PC-9 (cell line): ENCODE measurements at places on chromosomes 4 and X. TPM values are rescaled to one million over a fixed set of nuclear protein-coding genes. Genes with fewer than 3 reads are reported as not detected.

GRCh38 chr4:8558080-8558960, 21.9 kb upstream of the GPR78 start:
- H3K4me1 ChIP-seq, result peaks cover 68% of the 10 kb centered on the region
- H3K27ac ChIP-seq, result peak overlapping the region; percentile 95
- H3K36me3 ChIP-seq, result no peaks in the 10 kb centered on the region
- peak overlapping the region; percentile 69 for H3K4me3 ChIP-seq

- no peak overlapping the region for H3K27ac ChIP-seq
- no peaks in the 10 kb centered on the region for H3K27me3 ChIP-seq
- H3K4me3 ChIP-seq, result peak overlapping the region; percentile 88; the same call in 1 of the 2 replicates
Measured at GRCh38 chr4:108619372-108620100, 840 bp upstream of the RPL34 start.

GRCh38 chr4:123804196-123804721, 407.7 kb downstream of the SPRY1 start:
- no peaks in the 10 kb centered on the region for H3K36me3 ChIP-seq
- H3K4me1 ChIP-seq, result no peaks in the 10 kb centered on the region
- no peaks in the 10 kb centered on the region for H3K27me3 ChIP-seq
- no peak overlapping the region for H3K27ac ChIP-seq
- no peak overlapping the region for H3K4me3 ChIP-seq

The MAGEE1 gene
- 4.2 and 4.6 TPM in 2 replicates for total RNA-seq

- H3K36me3 ChIP-seq, result no peaks in the 10 kb centered on the region
- H3K4me1 ChIP-seq, result no peaks in the 10 kb centered on the region
- DNase-seq, result no peak
- H3K4me3 ChIP-seq, result no peak overlapping the region
- no peak overlapping the region for H3K27ac ChIP-seq
Measured at GRCh38 chr4:36489798-36490197, 208.4 kb downstream of the DTHD1 start.

The TRIM61 gene
- 0.61 and 0.70 TPM in 2 replicates for total RNA-seq

DNA sequence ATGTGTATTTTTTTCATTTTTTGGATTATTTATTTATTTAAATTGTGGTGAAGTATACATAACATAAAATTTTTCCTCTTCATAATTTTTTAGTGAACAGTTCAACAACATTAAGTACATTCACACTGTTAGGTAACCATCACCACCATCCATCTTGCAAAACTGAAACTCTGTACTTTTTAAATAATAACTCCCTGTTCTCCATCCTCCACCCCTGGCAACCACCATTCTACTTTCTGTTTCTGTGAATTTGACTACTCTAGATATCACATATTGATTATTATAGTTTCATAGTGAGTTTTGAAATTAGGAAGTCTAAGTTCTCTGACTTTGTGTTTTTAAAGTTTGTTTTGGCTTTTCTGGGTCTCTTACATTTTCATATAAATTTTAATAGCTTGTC, 89.3 kb upstream of the STX18 start:
- H3K27ac ChIP-seq, result no peak overlapping the region
- no peaks in the 10 kb centered on the region for H3K4me1 ChIP-seq
- H3K36me3 ChIP-seq, result no peaks in the 10 kb centered on the region
- H3K4me3 ChIP-seq, result no peak overlapping the region
- no peak for DNase-seq

DNA sequence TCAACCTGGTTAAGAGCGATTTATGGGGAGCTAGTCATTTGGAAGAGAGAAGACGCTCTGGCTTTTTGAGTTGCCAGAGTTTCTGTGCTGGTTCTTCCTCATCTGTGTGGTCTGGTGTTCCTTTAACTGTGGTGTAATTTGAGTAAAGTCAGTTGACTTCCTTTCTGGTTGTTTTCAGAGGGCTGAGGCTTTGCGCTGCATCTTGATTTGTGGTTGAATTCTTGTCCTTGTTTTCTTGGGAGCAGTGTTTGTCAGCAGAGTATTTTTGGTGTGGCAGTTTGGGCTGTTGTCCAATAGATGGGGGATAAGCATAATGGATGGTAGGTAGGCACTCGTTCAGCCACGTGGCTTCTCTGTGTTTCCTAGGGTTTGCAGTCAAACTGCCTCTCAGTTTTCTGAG, 2143.2 kb upstream of the TENM3 start:
- no peaks in the 10 kb centered on the region for H3K36me3 ChIP-seq
- no peak overlapping the region for H3K4me3 ChIP-seq
- no peak overlapping the region for H3K27ac ChIP-seq
- no peaks in the 10 kb centered on the region for H3K4me1 ChIP-seq

DNA sequence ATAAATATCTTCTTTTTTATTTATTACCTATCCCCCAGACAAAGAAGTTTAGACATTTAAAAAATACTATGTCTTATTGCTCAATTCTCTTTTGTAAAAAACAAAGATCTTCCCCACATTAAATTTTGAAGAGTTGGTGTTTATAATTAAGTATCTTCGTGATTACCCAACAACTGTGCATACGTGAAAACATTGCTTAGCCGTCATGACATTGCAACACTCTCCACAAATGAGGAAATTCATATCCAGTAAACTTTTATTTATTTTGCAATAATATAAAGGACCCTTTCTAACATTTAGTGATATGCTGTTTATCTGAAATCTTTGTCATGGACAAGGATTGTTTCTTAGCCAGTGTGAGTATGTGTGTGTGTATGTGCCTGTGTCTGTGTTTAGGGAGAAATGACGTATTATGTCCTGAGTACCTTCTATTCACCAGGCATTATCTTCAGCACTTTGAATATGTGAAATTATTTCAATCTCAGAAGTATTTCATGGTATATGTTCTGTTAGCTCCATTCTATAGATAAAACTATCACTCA, 26.1 kb upstream of the EREG start:
- H3K27me3 ChIP-seq, result no peaks in the 10 kb centered on the region
- no peaks in the 10 kb centered on the region for H3K36me3 ChIP-seq
- H3K27ac ChIP-seq, result no peak overlapping the region
- DNase-seq, result no peak
- H3K4me1 ChIP-seq, result no peaks in the 10 kb centered on the region

- DNase-seq, result no peak
- H3K36me3 ChIP-seq, result no peaks in the 10 kb centered on the region
- H3K4me1 ChIP-seq, result no peaks in the 10 kb centered on the region
- H3K4me3 ChIP-seq, result no peak overlapping the region
Measured at GRCh38 chrX:121858867-121859647, 811.6 kb downstream of the GLUD2 start.

The HTN3 gene
- total RNA-seq, result not detected in 2 replicates

The MED14 gene
- 39.9 and 47.0 TPM in 2 replicates for total RNA-seq

DNA sequence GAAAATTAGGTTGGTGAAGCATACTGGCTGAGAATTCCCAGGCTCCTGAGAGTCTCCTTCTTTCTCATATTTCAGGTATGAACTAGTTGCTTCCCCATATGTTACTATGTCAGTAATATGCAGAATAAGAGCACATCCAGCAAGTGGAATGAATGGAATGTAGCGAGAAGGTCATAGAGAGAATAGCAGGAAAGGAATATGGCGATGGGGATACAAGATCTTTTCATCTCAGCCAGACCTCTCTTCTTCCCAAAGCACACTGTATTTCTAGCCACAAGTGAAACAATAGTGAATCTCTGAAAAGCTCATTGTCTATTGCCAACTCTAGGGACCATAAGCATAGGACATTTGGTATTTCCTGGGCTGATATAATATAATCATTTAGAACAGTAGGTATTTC, 54.6 kb upstream of the MMAA start:
- H3K27ac ChIP-seq, result no peak overlapping the region
- no peaks in the 10 kb centered on the region for H3K4me1 ChIP-seq
- no peaks in the 10 kb centered on the region for H3K36me3 ChIP-seq
- DNase-seq, result no peak
- no peaks in the 10 kb centered on the region for H3K27me3 ChIP-seq

The CENPVL1 gene
- not detected in 2 replicates for total RNA-seq

The ZMAT1 gene
- total RNA-seq, result not detected in 2 replicates

The CAPN6 gene
- total RNA-seq, result not detected in 2 replicates

- H3K36me3 ChIP-seq, result no peaks in the 10 kb centered on the region
- no peaks in the 10 kb centered on the region for H3K27me3 ChIP-seq
- no peak for DNase-seq
Measured at GRCh38 chr4:24778464-24779225, 16.7 kb upstream of the SOD3 start.

- H3K27ac ChIP-seq, result no peak overlapping the region
- H3K4me3 ChIP-seq, result no peak overlapping the region
- no peaks in the 10 kb centered on the region for H3K36me3 ChIP-seq
- no peaks in the 10 kb centered on the region for H3K27me3 ChIP-seq
- H3K4me1 ChIP-seq, result no peaks in the 10 kb centered on the region
Measured at GRCh38 chr4:19135895-19136633, 1114.5 kb upstream of the LCORL start.

DNA sequence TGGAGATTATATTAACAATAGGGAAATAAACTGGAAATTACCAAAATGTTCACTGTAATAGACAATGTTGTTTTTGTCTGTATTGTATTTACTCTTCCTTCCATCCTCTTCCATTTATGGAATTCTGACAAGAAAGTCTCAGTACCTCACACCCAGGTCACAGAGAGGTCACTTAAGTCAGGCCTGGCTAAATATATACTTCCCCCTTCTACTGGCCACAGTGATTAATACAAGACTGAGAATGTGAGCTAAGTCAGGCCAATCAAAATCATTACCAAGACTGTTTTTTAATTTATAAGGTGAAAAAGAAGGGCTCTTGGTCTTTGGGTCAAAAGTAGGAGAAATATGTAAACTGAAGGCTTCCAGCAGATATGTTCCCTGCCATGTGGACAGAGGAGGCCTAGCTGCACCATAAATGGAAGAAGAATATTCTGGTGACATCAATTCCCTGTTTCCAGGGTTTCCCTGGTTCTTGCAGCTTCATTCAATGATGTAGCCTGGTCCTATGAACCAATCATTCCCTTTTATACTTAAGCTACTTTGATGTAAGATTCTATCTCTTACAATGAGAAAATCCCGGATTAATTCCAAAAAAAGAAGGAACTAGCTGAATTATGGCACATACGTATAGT, 64.3 kb downstream of the LRBA start:
- H3K27me3 ChIP-seq, result no peaks in the 10 kb centered on the region
- no peak for DNase-seq
- no peak overlapping the region for H3K4me3 ChIP-seq
- H3K27ac ChIP-seq, result no peak overlapping the region

The TRO gene
- not detected in 2 replicates for total RNA-seq

DNA sequence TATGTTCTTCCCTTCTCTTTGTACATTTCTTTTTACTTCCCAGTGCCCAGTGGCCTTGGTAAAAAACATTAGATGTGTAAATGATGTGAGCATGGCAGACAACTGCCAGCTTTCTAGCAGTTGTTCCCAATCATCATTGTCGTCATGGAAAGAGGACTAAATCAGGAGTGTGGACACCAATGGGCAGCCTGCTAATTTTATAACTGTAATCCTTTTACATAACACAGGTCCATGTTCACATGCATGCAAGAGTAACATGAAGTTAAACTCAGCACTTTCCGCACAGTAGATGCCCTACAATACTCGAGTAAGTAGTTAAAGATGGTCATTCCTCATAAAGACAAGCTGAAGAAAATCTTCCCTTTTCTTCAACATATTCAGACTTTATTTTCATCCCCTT, 23.4 kb upstream of the G3BP2 start:
- H3K36me3 ChIP-seq, result no peaks in the 10 kb centered on the region
- no peak for DNase-seq
- no peaks in the 10 kb centered on the region for H3K4me1 ChIP-seq
- H3K27me3 ChIP-seq, result no peaks in the 10 kb centered on the region
- H3K27ac ChIP-seq, result no peak overlapping the region

GRCh38 chrX:24259544-24260240, 54.2 kb downstream of the SUPT20HL2 start:
- H3K36me3 ChIP-seq, result no peaks in the 10 kb centered on the region
- no peaks in the 10 kb centered on the region for H3K27me3 ChIP-seq
- H3K4me1 ChIP-seq, result no peaks in the 10 kb centered on the region
- peak; percentile 48 for DNase-seq

GRCh38 chr4:30605616-30606190, 114.5 kb upstream of the PCDH7 start:
- no peak overlapping the region for H3K27ac ChIP-seq
- H3K36me3 ChIP-seq, result no peaks in the 10 kb centered on the region
- no peaks in the 10 kb centered on the region for H3K4me1 ChIP-seq
- no peak for DNase-seq

GRCh38 chrX:72107320-72107719, 24.4 kb downstream of the RTL5 start:
- no peaks in the 10 kb centered on the region for H3K36me3 ChIP-seq
- DNase-seq, result no peak
- no peak overlapping the region for H3K27ac ChIP-seq
- H3K4me3 ChIP-seq, result no peak overlapping the region
- H3K27me3 ChIP-seq, result peaks cover 32% of the 10 kb centered on the region
- H3K4me1 ChIP-seq, result no peaks in the 10 kb centered on the region

- peak overlapping the region; percentile 37; the same call in 1 of the 2 replicates for H3K27ac ChIP-seq
- peak; percentile 48 for DNase-seq
- peaks cover 22% of the 10 kb centered on the region; the same call in 1 of the 2 replicates for H3K4me1 ChIP-seq
- no peak overlapping the region; the same call in 1 of the 2 replicates for H3K4me3 ChIP-seq
Measured at GRCh38 chrX:49995795-49996455, 73.5 kb downstream of the CLCN5 start.

The ETDA gene
- total RNA-seq, result not detected in 2 replicates
